GM10248 (cell line): ENCODE measurements at places on chromosomes 5 and 9.

DNA sequence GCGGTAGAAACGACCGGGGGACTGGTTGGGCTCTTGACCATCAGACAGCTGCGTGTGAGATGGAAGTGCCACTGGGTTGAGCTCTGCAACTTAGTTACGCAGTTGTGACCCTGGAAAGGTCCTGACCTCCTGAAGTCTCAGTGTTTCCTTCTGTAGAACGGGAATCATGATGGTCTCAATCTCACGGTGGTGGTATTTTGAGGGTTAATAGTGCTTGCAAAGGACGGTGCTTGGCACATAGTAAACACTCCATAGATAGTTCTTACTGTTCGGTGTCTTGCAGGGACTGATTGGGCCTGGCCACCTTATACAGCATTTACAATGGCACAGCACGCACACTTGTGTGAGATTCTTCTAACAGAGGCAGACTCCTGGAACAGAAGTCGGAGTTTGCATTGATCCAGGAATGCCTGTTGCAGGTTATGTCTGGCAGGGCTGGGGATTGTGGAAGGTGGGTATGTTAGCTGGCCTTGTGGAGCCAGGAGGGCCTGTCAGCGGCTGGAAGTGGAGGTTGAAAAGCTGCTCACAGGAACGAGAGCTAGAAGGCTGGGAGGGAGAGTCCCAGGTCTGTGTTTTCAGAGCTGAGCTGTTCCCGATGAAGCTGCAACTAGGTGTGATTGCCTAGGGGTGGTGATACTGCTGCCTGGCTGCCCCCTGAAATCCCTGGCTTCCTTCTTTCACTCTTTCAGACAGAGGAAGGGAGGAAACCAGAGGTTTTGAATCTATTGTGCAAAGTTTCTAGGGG is 962 bp upstream of the TXN start:
- DNase-seq, result peak; percentile 24

DNA sequence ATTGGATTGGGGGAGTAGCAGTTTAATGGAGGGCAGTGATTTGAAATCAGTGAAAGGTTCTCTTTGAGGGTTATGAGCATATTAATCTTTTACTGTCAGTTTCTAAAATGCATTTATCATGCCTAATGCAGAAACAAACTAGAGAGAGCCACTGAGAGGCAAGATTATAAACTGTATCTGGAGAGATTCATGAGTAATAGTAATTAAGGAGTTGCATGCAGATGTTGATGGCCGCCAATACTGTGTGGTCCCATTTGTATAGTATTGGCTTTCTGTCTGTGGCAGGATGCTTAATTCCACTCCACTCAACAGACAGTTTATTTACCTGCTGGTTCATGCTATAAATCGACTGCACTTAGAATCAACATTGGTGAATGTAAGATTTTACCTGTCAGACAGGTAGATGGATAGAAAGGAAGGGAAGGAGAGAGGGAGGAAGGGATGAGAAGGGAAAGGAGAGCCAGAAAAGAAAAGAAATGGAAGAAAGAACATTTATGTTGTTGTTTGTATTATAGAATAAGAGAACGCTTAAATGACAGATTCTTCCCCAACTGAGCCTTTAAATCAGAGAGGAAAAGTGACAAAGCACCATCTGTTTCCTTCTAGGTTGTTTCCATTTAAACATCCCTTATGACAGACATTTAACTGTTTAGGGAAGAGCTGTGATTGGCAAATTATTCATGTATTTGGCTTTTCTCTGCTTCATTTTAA is 146.5 kb downstream of the PAM start:
- no peak for DNase-seq

DNA sequence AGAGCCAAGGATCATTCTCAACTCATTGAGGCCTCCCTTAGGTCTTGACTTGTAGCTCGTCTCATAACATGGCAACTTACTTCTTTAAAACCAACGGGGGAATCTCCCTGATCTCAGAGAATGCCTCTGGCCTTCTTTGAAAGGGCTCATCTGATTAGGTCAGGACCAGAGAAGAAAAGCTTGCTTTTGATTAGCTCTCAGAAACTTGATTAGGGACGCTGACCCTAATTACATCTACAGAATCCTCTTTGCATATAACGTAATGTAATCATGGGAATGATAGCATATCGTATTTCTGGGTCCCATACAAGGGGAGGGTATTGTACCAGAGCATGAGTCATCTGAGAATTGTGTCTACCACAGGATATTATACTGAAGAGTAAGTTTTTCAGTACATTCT is 125.1 kb upstream of the SH3GL2 start:
- DNase-seq, result no peak

GRCh38 chr9:131661568-131662288 is 78.1 kb downstream of the RAPGEF1 start:
- peak; percentile 46 for DNase-seq

DNA sequence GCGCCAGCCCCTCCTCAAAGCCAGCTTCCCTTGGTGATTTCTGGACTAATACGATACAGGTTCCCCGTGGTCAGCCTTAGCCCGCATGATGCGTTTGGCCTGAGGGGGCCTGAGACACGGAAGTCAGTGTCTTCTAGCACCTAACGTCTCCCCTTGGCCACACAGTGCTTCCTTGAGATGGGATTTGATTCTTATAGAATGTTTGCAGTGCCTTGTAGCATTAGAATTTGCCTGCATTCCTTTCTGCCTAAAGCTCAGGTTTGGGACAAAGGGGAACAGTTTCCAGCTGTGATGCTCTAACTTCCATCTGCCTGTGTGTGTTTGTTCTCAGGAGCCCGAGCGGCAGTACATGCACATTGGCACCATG is 34.4 kb downstream of the CFAP90 start:
- no peak for DNase-seq

- no peak for DNase-seq
Measured at GRCh38 chr9:127539259-127539981, 72.7 kb upstream of the STXBP1 start.

DNA sequence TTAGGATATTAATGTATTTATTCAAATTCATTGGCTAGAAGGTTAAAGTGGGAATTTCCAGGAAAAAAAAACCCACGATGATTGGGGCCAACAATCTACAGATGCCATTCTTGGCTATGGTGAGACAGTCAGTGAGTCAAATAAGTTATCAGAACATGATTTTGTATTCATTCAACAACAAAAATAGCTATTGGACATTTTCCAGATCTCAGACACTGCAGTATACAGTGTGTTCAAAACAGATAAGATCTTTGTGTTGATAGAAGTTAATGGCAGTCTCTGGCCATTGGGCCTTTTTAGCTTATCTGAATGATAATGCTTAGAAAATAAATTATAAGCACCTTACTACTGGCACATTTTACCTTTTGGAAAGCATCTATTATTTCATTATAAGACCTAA is 547.7 kb downstream of the MAT2B start:
- no peak for DNase-seq

DNA sequence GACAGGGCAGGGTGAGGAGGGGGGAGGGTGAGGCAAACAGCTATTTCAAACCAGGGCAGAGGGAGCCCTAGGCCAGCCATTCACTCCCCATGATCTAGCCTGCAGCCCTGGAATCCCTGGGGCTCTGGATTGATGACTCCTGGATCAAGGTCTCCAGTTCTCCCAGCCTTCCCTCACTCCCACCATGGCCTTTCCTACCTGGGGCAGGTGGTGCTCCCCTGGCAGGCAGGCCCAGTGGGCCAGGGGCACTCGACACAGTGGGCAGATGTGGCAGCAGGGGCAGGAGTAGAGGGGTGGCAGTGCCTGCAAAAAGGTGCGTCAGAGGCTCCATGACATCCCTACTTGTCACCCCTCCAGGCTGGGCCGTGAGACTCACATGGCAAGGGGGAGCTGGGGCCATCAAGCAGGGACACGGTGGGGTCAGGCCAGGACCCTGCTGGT is 6.0 kb downstream of the KIF12 start:
- no peak for DNase-seq

- DNase-seq, result no peak
Measured at GRCh38 chr5:126414874-126415502, 8.2 kb upstream of the GRAMD2B start.

- DNase-seq, result no peak
Measured at GRCh38 chr5:61215996-61216395, 53.7 kb upstream of the SMIM15 start.

DNA sequence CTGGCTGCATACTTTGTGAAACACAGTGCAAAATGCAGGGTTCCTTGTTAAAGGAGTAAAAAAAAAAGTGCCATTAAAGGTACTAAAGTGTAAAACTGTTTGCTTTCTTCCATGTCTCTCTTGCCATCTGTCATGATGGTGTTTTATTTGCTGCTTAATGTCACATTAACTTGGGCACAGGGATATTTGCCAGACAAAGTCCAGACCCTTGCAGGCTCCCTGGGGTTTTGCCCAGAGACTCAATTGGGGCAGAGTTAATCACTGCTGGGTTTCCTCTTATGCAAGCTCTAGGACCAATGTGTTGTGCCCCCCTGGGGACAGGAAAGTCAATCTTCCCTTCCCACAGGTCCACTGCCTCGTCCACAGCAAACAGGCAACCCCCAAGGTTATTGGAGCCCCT is 274.3 kb upstream of the SGCD start:
- DNase-seq, result no peak

- no peak for DNase-seq
Measured at GRCh38 chr9:113978725-113979342, 99.3 kb downstream of the AMBP start.

DNA sequence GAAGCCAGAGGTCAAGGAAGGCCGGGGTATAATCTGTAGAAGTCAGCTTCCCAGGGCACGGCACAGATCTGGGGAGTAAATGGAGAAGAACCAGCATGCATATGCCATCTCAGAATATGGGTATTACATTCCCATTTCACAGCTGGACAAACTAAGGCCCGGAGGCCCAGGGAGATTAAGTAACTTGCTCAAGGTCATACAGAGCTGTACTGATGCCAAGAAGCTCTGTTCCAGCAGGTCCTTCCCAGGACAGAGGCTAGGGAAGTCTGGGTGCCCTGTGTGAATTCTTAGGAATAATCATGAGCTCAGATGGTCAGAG is 19.2 kb downstream of the COL27A1 start:
- no peak for DNase-seq

DNA sequence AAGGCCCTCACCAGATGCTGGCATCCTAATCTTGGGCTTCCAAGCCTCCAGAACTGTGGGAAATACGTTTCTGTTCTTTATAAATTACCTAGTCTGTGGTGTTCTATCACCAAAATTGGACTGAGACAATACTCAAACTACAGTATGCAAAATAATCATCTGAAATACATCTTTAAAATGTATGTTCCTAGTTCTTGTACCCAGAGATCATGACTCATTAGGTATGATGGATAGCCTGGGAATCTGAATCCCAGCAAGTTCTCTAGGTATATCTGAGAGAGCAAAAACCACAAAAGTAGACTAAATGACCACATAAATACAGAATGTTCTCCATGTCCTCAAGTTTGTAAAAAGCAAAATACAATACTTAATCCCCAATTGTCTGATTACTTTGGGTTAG is 166.3 kb downstream of the YIPF5 start:
- no peak for DNase-seq

- peak; percentile 24 for DNase-seq
Measured at GRCh38 chr5:107395632-107396350, 274.9 kb downstream of the EFNA5 start.

DNA sequence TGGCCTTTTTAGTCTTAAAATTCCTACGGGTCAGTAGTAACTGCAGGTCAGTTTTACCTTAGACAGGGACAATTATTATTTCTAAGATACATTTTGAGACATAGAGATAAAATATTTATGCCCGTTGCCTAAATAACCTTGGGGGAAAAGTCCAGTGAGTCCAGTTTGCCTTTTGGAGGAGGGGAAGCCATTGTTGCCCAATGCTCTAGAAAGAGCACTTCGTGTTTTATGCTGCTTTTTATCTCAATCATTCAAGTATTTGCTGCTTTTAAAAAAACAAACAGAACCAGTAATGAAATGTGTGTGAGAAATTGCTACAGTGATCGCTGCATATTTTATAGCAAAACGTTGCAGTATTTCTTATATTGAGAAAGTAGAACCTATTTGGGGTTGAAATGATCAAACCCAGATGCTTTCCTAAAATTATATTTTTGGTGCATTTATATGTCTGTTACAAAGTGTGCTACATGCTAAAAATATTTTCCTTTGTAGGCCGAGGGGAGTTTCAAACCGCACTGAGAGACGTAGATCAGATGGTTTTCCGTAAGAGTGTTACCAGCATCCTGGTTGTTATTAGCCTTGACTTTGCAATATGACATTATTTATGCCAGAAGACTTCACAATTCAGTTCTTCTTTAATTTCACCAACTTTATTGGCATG is 266.8 kb downstream of the AOPEP start:
- DNase-seq, result no peak

DNA sequence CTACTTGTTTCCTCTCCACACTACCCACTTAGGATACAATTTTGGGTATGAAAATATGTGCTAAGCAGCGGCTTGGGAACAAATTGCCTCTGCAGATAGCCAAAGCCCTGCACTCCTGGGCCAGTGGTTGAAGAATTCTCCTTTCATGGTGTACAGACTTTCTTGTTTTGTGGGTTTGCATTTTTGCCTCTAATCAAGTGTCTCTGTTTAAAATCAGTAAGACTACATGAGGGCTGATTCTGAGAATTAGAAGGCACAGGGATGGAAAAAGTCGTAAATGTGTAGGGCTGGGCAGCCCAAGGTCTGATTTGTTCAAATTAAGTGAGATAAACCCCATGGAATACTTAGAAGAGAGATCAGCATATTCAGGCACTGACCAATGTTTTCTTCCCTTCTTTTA is 103.7 kb upstream of the CD180 start:
- no peak for DNase-seq

DNA sequence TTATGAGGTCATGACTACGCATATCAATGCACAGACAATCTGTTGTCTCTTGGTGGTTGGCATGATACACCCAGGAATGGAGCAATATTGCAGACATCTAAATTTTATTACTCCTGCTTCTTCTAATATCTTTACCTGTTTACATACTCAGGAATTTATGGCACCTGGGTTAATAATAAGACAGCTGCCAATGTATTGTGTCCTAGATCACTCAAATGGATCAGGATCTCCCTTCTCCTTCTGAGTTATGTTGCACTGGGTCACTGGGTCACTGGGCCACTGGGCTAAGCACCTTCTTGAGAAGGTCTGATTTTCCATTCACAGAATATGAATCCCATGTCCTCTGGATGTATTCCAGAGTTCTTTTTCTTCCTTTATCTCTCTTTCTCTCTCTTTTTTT is 41.8 kb downstream of the CCL28 start:
- DNase-seq, result no peak

GRCh38 chr9:134068744-134069479 is 1.1 kb upstream of the BRD3 start:
- no peak for DNase-seq
